Naive B cell (primary cell): ENCODE measurements at places on chromosomes 7 and 10. TPM values are rescaled to one million over a fixed set of nuclear protein-coding genes. Genes with fewer than 3 reads are reported as not detected.

DNA sequence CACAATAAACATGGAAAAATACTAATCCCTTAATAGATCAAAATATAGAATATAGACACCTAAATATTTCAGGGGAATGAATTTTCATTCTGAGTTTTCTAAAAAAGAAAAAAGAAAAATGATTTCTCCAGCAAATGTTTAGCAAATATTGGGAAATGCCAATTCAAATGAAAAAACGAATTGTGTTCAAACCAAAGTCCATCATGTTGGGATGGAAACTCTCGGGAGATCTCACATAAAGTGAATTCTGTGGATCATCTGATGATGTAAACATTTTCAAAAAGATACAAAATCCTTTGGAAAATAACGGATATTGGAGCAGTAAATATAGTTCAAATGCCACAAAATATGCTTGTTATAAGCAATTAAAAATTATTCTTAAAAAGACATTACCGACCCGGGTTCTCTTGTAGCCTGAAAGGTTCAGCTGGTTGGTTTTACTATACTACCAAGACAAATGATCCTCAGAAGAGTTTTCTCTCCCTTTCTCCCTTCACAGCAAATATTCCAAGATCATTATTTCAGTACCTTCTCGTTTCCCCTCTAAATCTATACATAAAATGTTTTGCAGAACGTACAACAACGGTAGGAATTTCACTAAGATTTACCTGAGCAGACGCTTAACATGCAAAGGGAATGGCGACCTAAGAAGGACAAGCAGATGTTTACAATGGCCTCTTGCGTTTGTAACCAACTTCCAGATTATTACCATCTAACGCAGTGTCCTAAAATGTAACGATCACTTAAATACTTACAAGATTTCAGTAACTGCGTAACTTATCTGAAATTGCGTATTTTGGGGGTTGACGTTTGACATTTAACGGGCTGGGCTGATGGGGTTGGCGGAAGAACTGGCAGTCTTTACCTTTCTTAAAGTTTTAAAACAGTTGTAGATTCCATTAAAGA is 2.5 kb downstream of the HOXA13 start:
- peaks cover 4% of the 10 kb centered on the region for H3K36me3 ChIP-seq
- peaks cover 44% of the 10 kb centered on the region for H3K4me1 ChIP-seq
- H3K27me3 ChIP-seq: peaks cover 72% of the 10 kb centered on the region
- H3K27ac ChIP-seq: no peak overlapping the region
- DNase-seq: no peak

DNA sequence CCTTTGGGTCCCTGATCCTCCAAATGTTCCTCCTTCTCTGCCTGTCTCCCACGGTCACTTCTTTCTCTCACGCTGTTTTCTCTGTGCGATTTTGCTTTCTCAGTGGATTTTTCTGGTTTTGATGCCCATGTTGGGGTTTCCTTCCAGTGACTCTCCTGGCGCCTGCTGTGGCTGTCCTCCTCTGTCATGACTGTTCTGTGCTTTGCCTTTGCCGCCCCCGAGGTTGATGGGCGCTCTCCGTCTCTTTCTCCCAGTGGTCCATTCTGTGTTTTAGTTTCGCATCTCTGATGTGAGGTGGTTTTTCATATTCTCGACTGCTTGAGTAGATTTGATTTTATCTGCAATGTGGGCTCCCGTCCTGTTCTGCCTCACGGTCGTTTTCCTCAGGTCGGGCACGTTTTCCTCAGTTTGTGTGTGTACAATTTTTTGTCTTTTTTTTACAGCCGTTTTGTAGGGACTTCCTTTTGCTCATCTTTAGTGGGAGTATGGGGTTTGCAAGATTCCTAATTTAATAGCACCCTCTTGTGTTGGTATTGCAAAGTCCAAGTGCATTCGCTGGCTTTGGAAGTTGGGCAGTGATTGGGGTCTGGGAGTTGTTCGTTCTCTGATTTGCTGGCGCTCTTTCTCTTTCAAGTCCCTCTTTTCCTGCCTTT is 100.0 kb downstream of the INPP5A start:
- H3K4me1 ChIP-seq: peaks cover 48% of the 10 kb centered on the region
- peak overlapping the region; percentile 40 for H3K4me3 ChIP-seq
- DNase-seq: peak; percentile 57
- H3K36me3 ChIP-seq: peaks cover 24% of the 10 kb centered on the region

GRCh38 chr10:14584661-14585060 is 190.0 kb downstream of the FAM107B start:
- H3K27ac ChIP-seq: peak overlapping the region; percentile 97
- DNase-seq: no peak
- peaks cover 30% of the 10 kb centered on the region for H3K36me3 ChIP-seq
- no peaks in the 10 kb centered on the region for H3K27me3 ChIP-seq

- DNase-seq: no peak
- H3K27ac ChIP-seq: no peak overlapping the region
- peak overlapping the region; percentile 12 for H3K4me3 ChIP-seq
- H3K27me3 ChIP-seq: no peaks in the 10 kb centered on the region
- no peaks in the 10 kb centered on the region for H3K36me3 ChIP-seq
Observed at GRCh38 chr7:7256731-7257274, 74.5 kb downstream of the C1GALT1 start.

DNA sequence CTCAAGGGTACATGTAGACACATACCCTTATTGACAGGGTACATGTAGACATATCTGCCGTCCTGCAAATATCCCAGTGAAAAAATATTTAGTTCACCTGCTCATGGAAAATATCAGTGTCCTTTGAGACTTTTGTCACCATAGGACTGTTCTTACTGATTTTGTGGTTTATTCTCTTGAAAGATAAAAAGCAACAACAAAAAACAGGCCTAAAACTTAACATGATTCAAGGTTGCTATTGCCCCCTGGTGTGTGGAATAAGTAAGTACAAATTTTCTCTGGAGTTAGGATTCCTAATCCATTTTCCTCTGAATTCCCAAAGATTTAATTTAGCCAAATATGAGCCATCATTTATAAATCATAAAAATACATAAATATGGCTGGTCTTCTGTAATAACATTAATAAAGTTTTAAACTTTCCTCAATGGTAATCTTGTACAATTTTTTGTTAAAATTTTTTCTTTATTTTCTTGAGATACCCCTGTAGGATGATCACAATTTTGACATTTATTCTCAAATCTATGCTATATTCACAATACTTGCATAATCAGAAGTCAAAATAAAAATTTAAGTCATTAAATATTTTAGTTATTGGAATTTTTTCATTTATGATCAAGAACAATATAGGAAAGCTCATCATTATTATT is 741.4 kb upstream of the POT1 start:
- H3K27ac ChIP-seq: no peak overlapping the region
- no peak overlapping the region for H3K4me3 ChIP-seq
- no peaks in the 10 kb centered on the region for H3K27me3 ChIP-seq
- no peaks in the 10 kb centered on the region for H3K36me3 ChIP-seq

GRCh38 chr10:60877061-60877776 is 66.8 kb downstream of the RHOBTB1 start:
- H3K4me1 ChIP-seq: peaks cover 5% of the 10 kb centered on the region
- no peak overlapping the region for H3K27ac ChIP-seq
- DNase-seq: no peak
- no peaks in the 10 kb centered on the region for H3K36me3 ChIP-seq
- H3K27me3 ChIP-seq: no peaks in the 10 kb centered on the region

DNA sequence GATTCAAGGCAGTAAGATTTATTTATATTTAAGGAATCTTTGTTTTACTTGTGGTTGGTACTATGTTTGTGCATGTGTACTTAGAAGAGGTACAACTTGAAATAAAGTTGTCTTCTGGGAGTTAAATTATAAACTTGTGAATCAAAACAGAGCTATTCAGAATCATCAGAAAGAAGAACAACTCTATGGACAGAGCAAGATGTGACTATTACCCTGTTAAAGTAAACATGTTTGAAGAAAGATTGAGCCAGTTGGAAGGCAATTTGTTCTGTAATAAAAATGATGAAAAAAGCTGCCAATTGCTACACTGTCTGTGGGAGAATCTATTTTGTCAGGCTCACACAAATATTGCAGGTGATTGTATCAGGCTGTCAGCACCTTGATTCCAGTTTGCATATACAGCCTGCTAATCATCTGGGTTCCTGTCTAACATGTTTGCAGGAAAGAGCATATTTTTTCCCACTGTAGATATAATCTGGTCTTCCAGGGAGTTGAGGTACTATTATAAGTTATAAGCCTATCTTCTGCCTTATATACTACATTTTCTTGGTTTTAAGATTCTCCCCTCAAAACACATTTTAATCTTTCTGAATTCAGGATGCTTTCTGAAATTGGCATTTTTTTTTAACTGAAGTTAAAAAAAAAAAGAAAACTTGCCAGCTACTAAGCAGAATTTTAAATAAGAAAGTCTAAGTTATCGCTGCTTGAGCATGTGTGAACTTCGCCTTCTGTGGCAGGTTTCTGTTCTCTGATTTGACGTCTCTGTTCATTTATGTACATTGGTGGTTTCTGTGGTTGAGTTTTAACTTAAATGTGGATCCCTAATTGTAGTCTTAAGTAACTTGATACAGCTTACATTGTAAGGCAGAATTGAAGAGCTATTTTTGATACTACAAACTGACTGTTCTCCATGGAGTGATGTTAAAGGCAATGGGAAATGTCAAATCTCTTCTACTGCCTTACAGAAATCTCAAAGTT is 46.0 kb downstream of the ZNRF2 start:
- H3K27ac ChIP-seq: peak overlapping the region; percentile 32
- H3K27me3 ChIP-seq: no peaks in the 10 kb centered on the region
- H3K36me3 ChIP-seq: peaks cover 7% of the 10 kb centered on the region
- peak overlapping the region; percentile 80 for H3K4me3 ChIP-seq

GRCh38 chr10:13439313-13440184 is 89.3 kb downstream of the BEND7 start:
- no peaks in the 10 kb centered on the region for H3K36me3 ChIP-seq
- H3K4me3 ChIP-seq: peak overlapping the region; percentile 6
- peaks cover 7% of the 10 kb centered on the region for H3K4me1 ChIP-seq
- no peak for DNase-seq

GRCh38 chr10:110918269-110918642 is 724 bp downstream of the BBIP1 start:
- H3K27me3 ChIP-seq: no peaks in the 10 kb centered on the region
- H3K27ac ChIP-seq: peak overlapping the region; percentile 94
- no peaks in the 10 kb centered on the region for H3K36me3 ChIP-seq
- peak; percentile 87 for DNase-seq
- H3K4me1 ChIP-seq: peaks cover 21% of the 10 kb centered on the region
- peak overlapping the region; percentile 100 for H3K4me3 ChIP-seq

- H3K27ac ChIP-seq: peak overlapping the region; percentile 39
- no peak for DNase-seq
- peaks cover 8% of the 10 kb centered on the region for H3K36me3 ChIP-seq
- peak overlapping the region; percentile 32 for H3K4me3 ChIP-seq
- peaks cover 55% of the 10 kb centered on the region for H3K4me1 ChIP-seq
- H3K27me3 ChIP-seq: no peaks in the 10 kb centered on the region
Observed at GRCh38 chr7:100215895-100216294, 3.9 kb upstream of the PVRIG start.

DNA sequence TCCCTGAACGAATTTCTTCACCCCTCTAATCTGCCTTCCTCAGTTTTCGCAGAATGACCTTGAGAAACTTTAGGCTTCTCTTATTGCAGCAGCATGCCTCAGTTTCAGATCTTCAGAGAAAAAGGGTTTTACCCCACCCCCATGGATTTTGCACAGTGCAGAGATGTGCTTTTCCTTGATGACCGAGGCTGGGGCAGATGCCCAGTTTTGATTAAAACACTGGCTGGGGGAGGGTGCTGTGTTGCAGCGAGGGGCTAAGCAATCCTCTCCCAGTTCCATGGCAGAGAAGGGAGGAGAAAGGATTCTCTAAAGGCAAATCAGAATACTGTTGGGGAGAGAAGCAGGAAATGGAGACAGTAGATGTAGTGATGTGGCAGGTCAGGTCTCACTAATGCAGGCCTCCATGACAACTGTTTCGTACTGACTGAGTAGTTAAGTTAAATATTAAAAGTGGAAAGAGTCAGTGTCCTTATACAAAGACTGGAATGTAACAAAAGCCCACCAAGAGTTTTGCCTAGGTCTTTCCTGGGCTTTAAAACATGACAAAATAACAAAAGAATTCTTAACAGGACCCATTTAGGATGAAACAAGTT is 50.8 kb upstream of the PDZD8 start:
- H3K4me3 ChIP-seq: no peak overlapping the region
- no peaks in the 10 kb centered on the region for H3K4me1 ChIP-seq
- peaks cover 5% of the 10 kb centered on the region for H3K27me3 ChIP-seq
- no peak overlapping the region for H3K27ac ChIP-seq
- DNase-seq: no peak

- DNase-seq: no peak
- no peaks in the 10 kb centered on the region for H3K4me1 ChIP-seq
- no peaks in the 10 kb centered on the region for H3K36me3 ChIP-seq
- peaks cover 16% of the 10 kb centered on the region for H3K27me3 ChIP-seq
- H3K4me3 ChIP-seq: no peak overlapping the region
Observed at GRCh38 chr7:157525491-157525915, 188.7 kb downstream of the DNAJB6 start.

GRCh38 chr7:55509322-55509721 is 63.0 kb downstream of the VOPP1 start:
- H3K4me1 ChIP-seq: peaks cover 55% of the 10 kb centered on the region
- no peaks in the 10 kb centered on the region for H3K27me3 ChIP-seq
- no peak for DNase-seq
- no peak overlapping the region for H3K27ac ChIP-seq
- H3K36me3 ChIP-seq: no peaks in the 10 kb centered on the region
- no peak overlapping the region for H3K4me3 ChIP-seq

GRCh38 chr7:70607759-70608158 is 524.2 kb upstream of the GALNT17 start:
- H3K36me3 ChIP-seq: peaks cover 18% of the 10 kb centered on the region
- no peaks in the 10 kb centered on the region for H3K27me3 ChIP-seq
- DNase-seq: no peak
- no peak overlapping the region for H3K4me3 ChIP-seq
- no peaks in the 10 kb centered on the region for H3K4me1 ChIP-seq

- no peak overlapping the region for H3K4me3 ChIP-seq
- H3K36me3 ChIP-seq: no peaks in the 10 kb centered on the region
- H3K4me1 ChIP-seq: no peaks in the 10 kb centered on the region
Observed at GRCh38 chr7:123633553-123633952, 22.1 kb upstream of the LMOD2 start.

- H3K4me3 ChIP-seq: peak overlapping the region; percentile 70
- H3K27ac ChIP-seq: no peak overlapping the region
- H3K27me3 ChIP-seq: peaks cover 68% of the 10 kb centered on the region
- no peaks in the 10 kb centered on the region for H3K36me3 ChIP-seq
Observed at GRCh38 chr10:11017000-11017569, 587 bp upstream of the CELF2 start.

ITGB1 gene
- 31.8 TPM for polyA plus RNA-seq

OR6B1 gene
- not detected for polyA plus RNA-seq

SUN3 gene
- polyA plus RNA-seq: not detected

TMEM184A gene
- not detected for polyA plus RNA-seq

MUC3A gene
- polyA plus RNA-seq: not detected

C10orf71 gene
- not detected for polyA plus RNA-seq

LFNG gene
- 1.8 TPM for polyA plus RNA-seq

OPN1SW gene
- polyA plus RNA-seq: not detected

BTBD16 gene
- not detected for polyA plus RNA-seq

ZNF804B gene
- not detected for polyA plus RNA-seq

ABCA13 gene
- not detected for polyA plus RNA-seq

MYO3A gene
- 1.4 TPM for polyA plus RNA-seq

FGFR2 gene
- not detected for polyA plus RNA-seq
